Eye (tissue), 1 donor: ENCODE measurements at places on chromosomes 6 and 20.

GRCh38 chr20:1803932-1804501 is 91.2 kb upstream of the SIRPA start:
- no peak for DNase-seq

GRCh38 chr6:13147376-13147775 is 181.0 kb downstream of the TBC1D7 start:
- no peak for DNase-seq

- DNase-seq = no peak
Measured at GRCh38 chr6:117484052-117484646, 1.7 kb downstream of the DCBLD1 start.

DNA sequence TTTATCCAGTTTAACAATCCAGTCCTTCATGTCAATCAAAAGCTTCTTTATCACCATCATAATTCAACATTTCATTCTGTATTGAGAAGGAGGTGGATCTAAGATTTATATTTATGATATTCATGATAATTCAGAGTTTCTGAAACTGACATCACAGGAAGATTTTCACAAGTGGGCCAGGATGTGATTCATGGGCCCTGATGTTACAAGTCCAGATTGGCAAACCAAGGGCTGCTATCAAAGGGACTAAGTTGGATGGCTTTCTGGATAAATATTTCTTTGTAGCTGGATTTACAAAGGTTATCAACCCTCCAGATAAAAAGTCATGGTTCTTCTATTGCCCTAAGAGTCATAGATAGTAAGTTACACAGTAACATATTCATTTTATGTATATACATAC is 866.5 kb downstream of the KIF16B start:
- DNase-seq = no peak

DNA sequence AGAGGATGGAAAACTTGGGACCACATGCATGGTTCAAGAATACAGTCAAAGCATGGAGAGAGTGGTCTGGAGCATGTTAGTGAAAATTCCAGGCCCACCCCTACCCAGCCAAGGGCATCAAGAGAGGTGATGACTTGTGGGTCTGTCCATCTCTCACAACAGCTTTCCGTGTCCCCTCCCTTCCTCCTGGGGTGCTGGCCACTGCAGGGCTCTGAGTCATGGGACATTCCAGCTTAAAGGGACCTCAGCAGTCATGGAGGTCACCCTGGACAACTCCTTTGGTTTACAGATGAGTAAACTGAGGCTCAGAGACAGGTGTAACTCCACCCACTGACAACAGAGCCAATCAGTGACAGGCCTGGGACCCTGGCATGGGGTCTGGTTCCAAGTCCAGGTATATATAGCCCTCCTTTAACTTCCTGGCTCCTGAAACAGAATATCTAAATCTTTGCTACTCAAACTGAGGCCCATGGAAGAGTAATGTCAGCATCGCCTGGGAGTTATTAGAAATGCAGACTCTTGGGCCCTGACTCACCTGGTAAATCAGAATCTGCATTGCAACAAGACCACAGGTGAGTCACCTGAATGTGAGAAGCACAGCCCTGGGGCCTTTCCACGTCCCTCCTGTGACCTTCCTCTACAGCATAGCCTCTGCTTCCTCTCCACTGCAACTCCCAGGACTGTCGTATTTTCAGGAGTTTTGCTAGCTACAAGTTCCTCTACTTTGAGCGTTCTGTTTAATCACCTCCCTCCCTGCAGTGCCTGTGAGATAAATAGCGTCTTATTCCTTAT is 170.2 kb downstream of the ZDHHC14 start:
- no peak for DNase-seq

GRCh38 chr6:13924949-13925881 is at the start of gene RNF182:
Gene RNF182 (plus strand): TSS chr6:13924952. CDS start chr6:13977120, 52,168 bp downstream.
- DNase-seq = peak; percentile 75
